ENCODE measurements at places on chromosomes 11 and 22. TPM values are rescaled to one million over a fixed set of nuclear protein-coding genes. Genes with fewer than 3 reads are reported as not detected.

DNA sequence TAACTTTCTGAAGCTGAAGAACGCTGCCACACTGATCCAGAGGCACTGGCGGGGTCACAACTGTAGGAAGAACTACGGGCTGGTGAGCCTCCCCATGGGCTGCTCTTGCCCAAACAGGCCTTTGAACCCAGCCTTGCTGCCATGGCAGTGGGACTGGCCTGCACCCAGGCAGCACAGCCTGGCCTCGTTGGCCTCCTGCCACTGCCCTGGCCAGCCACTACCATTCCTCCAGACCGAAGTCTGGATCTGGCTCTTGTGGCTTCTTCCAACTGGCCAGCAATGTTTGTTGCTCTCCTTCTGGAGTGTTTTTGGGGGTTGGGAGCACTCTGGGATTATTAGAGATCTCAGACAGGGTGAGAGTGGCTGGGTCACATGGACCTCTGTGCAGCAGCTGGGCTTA is 51.0 kb downstream of the MYO7A start:
- no peak for DNase-seq

- no peak for DNase-seq
Observed at GRCh38 chr11:132312701-132313111, 942.3 kb downstream of the NTM start.

DNA sequence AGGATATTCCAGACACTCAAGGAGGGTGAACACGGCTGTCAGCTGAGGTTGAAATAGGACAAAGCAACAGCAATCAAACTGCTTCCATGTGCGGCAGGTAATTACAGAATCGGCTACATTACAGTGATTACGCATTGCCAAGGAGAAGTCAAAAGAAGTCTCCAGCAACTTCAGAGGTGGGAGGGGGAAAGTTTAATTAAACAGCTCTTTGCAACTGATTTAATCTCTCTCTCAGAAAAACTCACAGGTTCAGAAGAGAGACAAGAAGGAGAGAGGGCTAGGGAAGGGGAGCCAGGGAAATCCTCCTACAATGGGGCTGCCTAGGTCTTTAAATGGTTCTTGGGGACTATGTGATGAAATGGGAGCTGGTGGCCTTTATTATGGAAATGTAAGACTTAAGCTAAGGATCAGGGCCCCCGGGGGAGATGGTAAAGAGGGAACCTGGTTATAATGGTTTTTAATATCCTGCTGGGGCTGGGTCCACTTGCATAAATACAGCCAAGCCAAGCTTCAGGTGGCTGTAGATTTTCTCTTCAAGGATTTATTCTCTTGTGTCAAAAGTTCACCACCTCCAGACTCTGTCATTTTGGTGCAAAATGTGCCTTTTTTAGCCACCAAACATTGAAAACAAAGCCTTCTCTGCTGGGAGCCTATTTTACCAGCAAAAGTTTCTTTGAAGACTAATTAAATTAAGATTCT is 354.7 kb upstream of the NARS2 start:
- DNase-seq, result no peak

DNA sequence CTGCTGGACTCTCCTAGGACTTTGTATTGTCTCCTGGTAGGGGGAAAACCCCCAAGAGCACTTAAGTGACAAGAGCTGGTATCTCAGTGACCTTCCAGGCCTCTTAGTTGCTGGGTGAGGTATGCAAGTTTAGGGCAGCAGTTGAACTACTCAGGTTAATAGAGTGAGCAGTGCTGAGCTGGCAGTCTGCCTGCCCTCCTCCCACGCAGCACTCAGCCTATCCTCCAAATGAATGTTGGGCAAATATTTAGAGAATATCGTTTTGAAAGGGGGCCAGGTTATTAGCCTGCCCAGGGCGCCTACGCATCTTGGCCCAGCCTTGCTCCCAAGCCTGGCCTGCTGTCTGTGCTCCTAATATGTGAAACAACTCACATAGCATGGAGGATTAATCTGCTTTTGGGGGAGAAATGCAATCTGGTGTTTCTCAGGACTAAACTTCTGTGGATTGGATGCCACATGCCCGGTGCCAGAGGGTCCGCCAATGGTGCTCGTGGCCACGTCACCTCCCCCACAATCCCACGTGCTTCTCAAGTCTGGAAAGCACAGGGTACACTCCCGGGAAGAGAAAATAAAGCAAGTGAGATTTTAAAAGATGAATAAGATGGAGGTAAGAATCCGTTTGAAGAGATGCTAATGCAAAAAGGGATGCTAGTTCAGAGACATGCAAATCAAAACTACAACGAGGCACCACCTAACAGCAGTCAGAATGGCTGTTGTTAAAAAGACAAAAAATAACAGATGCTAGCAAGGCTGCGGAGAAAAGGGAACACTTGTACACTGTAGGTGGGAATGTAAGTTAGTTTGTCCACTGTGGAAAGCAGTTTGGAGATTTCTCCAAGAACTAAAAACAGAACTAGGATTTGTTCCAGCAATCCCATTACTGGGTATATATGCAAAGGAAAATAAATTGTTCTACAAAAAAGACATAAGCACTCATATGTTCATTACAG is 67.7 kb downstream of the SPON1 start:
- peak; percentile 87 for DNase-seq

GRCh38 chr22:50361222-50361621 is 18.1 kb downstream of the PPP6R2 start:
- DNase-seq, result no peak

- no peak for DNase-seq
Observed at GRCh38 chr11:73121692-73122091, 20.4 kb downstream of the FCHSD2 start.

DNA sequence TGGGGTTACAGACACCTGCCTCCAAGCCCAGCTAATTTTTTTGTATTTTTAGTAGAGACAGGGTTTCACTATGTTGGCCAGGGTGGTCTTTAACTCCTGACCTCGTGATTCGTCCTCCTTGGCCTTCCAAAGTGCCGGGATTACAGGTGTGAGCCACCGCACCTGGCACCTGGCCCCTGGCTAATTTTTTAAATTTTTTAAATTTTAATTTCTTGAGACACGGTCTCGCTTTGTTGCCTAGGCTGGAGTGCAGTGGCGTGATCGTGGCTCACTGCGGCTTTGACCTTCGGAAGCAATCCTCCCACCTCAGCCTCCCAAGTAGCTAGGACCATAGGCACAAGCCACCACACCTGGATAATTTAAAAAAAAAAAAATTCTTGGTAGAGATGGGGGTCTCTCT is 14.6 kb downstream of the PPP6R2 start:
- DNase-seq, result no peak

DNA sequence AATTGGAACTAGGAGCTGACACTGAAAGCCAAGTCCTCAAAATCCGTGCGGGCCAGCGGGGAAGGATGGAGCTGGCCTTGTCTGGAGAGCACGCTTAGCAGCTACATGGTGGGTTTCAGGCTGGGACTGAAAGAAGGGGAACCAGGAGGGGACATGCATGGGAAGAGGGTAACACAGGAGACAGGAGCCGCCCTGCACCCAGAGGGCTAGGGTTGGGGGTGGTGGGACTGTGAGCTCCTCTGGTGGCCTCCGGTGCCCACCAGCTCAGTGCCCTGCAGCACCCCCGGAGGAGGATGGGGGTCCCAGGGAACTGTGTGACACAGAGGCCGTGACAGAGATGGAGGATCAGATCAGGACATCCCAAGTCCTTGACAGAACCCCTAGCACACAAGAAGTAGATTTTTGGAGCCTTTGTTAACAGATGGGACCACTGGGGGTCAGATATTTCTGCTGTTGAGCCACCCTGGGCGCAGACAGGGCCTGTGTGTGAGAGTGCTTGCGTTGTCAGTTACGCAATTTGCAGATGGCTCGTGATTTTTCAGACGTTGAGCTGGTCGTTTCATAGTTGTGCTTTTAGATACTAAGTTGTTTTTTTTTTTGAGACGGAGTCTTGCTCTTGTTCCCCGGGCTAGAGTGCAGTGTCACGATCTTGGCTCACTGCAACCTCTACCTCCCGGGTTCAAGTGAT is 21.3 kb upstream of the GRAMD4 start:
- no peak for DNase-seq

DNA sequence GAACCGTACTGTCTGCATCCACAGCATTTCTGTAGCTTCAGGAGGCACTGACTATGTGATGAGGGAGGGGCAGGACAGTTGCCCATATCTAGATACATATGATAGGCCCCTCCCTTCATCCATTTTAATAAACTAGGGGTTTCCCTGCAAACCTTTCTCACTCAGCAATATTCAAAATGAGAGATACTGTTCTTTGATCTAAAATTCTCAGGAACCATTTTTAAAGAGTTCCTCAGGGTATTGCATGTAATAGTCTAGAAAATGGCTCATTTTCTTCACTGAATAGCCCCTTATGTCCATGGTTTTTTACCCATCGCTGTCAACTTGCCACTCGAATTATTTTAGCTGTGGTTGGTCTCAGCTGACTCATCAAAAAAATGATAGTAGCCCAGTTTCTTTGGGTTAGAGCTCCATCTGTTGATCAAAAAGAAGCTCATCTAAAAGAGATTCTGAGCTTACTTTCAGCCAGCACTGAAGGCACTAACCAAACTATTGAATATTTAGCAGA is 37.0 kb upstream of the DNAJB7 start:
- peak; percentile 42 for DNase-seq

DNA sequence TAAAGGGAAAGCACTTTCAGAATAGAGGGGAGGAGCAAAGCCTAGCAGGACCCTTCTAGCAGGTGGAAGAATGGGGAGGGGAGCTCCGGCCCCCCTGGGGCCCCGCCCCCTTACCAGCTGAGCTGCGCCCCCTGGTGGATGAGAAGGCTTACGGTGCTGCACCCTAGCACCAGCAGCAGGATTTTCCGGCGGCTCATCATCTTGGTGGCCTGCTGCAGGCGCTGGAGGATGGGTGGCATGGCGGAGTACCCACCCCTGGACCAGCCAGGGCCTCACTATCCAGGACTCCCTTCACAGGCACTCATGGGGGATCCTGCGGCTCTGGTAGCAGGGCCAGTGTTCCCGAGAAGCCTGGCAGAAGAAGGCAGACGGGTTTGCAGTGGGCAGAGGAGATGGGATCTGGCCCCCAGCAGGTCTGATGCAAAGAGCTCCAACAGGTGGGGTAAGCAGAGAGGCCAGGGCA is 3.8 kb downstream of the GAL3ST3 start:
- DNase-seq, result peak; percentile 45

The DENND5A gene
- 80.8 TPM for polyA plus RNA-seq

The TRIM51 gene
- not detected for polyA plus RNA-seq

The LRRC32 gene
- polyA plus RNA-seq, result 40.4 TPM

The GAL3ST3 gene
- polyA plus RNA-seq, result 0.09 TPM

The SAA2 gene
- not detected for polyA plus RNA-seq

The PARVG gene
- 3.6 TPM for polyA plus RNA-seq

All from left lung (tissue), 14 donors.